Stimulated activated CD4-positive, alpha-beta T cell treated with anti-CD3 and anti-CD28 coated beads, TNF-alpha, amount 100 ng/mL, for 1 hour (primary cell): ENCODE measurements at places on chromosomes 5 and 9.

- no peak for DNase-seq
Observed at GRCh38 chr5:107516452-107517184, 154.1 kb downstream of the EFNA5 start.

GRCh38 chr5:23389291-23390101, 117.9 kb upstream of the PRDM9 start:
- DNase-seq = no peak

- DNase-seq = no peak
Observed at GRCh38 chr9:13274886-13275641, 4.4 kb downstream of the MPDZ start.

DNA sequence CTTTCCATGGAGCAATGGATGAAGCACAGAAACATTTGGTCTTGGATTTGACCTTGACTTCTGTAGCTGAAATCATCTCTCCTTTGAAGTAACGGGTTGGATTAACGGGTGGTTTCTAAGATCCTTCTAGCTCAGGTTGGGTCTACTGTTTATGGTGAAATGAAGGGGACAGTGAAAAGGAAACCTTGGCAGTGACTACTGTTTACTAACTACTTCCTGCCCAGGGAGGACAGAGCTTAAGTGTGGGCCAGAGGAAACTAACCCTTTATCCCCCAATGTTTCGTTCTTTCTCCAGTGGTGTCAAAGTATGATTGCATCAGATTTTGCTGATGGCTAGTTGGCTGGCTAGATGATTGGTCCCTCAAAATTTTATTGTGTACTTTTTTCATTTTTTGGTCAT, 22.2 kb downstream of the SKP2 start:
- no peak for DNase-seq

- DNase-seq = no peak
Observed at GRCh38 chr5:111954516-111955395, 197.8 kb upstream of the NREP start.

DNA sequence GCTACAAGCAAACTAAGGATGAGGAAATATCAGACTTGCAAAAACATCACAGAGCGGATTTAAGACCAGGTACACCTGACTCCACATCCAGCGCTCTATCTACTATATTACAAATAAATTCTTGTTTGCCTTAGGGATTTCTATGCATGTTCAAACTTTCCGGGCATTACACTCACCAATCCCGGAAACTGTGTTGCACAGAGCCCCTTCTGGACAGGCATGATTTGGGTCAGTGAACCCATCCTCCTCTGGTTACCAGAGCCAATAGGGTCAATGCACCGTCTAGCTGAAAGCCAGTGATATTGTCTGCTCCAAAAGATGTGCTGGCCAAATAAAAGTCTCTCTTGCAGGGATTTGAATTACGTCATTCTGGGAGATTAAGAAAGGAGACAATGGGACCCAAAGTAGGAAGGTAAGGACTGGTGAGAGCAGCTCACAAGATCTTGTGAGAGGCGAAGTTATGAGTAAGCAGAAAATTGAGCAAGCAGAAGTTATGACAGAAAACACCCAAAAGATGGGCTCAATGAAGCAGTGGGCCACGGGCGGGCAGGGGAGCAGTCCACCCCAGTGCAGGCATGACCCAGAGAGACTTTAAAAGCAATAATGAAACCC, 155.8 kb upstream of the RAI14 start:
- no peak for DNase-seq

- DNase-seq = no peak
Observed at GRCh38 chr9:126986506-126986951, 71.9 kb downstream of the RALGPS1 start.

DNA sequence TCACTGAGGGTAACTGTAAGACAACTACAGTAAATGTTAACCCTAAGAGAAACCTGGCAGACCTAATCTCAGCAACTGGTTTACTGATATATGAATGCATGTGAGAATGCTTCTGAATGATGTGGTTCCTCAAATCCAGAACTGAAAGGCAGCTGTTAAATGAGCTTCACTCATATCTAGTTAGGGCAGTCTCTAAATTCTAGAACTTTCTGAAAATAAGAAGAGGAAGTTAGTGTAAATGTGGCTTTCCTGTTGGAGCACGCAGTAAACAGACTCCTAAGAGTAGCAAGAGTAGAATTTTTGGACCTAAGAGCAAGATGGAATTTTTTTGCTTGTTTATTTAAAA, 117.9 kb upstream of the KCNN2 start:
- DNase-seq = no peak
